Hepatic stellate cell (primary cell): ENCODE measurements at places on chromosomes 3 and 15.
A peak's percentile ranks its signal among the peaks of the same experiment; 100 is the strongest.

DNA sequence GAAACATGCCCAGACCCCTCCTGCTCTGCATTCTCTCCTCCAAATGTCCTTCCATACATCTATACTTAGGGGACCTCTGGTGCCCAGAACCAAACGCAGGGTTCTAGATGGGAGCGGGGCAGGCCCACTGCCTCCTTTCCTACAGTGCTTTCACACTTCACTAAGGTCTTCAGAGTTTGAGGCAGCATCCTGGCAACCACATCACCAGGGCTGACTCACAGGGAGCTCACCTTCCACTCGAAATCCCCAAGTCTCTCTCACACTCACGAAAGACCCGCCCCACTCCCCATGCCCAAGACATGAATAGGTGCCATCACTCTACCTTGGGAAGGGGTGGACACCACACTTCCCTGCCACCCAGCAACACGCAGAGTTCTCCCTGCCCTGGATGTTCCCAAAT lies 18.9 kb downstream of the HOMER2 start:
- DNase-seq, result no peak

- peak; percentile 45 for DNase-seq
Measured at GRCh38 chr15:31216215-31216911, 110.3 kb upstream of the KLF13 start.

GRCh38 chr3:131218196-131218595 lies 163.4 kb upstream of the NUDT16 start:
- DNase-seq, result no peak

DNA sequence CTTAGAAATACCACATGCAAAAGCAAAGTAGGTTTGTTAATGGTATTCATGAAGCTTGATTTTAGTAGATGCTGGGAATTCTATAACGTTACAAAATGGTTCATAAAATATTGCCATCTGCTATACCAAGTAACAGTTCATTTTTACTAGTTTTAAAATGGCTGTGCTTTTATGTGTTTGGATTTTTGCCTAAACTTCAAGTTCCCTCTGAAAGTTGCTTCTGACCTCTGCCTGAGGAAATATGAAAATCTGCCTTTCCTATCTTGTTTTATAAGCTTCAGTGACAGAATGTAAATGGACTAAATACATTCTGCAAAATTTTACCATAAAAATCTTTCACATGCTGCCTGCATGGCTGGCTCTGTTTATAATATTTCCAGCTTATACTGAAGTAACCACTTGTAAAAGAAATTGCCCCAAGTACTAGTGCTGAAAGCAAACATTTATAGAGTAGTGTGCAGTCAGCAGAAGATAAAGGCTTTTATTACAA lies 560.7 kb upstream of the ROBO2 start:
- DNase-seq, result no peak

DNA sequence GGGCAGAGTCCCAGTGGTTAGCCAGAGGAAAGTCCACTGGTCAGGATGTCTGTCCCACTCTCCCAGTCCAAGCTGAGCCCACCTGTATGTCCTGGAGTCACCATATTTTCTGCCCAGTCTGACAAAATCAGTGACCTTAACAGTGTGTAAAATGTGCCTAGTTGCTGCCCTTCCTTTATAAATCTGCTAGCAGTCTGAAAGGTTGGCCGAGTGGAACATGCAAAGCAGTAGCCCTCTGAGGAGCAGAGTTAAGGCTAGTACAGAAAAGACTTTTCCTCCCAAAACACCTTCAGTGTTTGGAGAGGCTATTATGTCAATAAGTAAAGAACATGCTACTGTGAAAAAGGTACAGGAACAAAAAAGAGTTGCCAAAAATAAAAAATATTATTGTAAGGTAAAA lies 15.3 kb downstream of the TTC21A start:
- DNase-seq, result no peak

DNA sequence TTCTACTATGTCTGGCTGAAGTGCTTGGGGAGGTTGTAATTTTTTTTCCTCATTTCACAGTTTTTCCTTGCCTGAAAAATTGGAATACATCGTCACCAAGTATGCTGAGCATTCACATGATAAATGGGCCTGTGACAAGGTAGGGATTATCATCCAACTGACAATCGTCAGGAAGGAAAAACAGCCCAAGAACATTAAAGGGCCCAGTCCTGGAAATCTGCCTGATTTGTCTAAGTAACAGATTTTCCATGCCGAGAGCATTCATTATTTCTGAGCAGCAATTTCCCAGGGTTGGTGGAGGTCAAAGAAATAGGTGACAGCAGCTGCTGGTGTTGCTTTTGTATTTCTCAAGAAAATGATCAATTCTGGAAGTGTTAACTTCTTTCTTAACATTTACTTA lies 226.0 kb upstream of the CHRM5 start:
- no peak for DNase-seq

DNA sequence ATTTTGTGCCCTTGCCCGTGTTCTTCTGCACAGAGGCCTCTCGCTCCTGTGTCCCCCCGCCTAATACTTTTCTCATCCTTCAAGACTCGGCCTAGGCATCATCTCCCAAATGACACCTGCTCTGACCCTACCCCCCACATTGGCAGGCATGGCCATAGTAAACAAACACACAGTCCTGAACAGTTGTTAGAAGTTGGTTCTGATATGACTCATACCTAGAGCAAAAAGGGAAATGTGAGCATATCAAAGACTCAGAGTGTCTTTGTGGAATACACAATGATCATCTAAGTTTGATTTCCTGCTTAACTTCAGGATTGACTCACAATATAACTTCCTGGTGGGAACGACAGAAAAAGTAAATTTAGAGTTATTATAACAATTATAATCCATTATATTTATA lies 120.5 kb downstream of the POLR2M start:
- no peak for DNase-seq

DNA sequence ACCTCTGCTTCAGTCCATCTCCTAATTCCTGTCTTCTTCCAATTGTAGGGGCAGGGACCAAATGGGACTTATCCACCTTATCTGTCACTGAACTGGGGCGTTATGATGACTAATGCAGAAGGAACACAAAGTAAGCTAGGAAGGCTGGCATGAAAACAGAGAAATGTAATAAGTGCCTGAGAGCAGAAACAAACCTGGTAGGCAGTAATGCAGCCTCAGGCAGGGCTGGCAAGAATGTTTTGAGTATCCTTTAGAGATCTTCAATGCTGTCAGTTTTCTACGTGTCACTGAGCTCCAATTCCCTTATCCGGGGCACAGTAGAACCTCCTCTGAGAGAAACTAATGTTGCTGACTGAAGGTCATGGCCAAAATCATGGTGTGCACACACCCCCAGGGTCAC lies 246.2 kb upstream of the TBL1XR1 start:
- no peak for DNase-seq

DNA sequence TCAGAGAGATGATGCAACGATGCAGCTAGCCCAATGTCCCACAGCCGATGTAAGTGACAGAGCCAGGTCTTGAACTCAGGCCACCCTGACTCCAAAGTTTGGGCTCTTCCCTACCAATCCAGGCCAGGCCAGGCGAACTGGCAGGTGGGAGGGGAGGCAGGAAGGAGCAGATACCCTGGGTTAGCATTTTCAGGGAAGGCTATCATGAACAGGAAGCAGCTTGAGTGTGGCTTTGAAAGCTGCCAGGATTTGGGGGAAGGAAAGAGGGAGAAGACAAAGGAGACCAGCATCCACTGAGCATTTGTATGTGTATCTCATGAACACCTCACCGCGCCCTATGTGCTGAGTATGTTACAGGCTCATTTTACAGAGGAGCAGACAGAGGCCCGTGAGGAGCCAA lies 38.8 kb downstream of the LMCD1 start:
- no peak for DNase-seq

- DNase-seq, result peak; percentile 30
Measured at GRCh38 chr3:171974986-171975837, 64.2 kb upstream of the FNDC3B start.

DNA sequence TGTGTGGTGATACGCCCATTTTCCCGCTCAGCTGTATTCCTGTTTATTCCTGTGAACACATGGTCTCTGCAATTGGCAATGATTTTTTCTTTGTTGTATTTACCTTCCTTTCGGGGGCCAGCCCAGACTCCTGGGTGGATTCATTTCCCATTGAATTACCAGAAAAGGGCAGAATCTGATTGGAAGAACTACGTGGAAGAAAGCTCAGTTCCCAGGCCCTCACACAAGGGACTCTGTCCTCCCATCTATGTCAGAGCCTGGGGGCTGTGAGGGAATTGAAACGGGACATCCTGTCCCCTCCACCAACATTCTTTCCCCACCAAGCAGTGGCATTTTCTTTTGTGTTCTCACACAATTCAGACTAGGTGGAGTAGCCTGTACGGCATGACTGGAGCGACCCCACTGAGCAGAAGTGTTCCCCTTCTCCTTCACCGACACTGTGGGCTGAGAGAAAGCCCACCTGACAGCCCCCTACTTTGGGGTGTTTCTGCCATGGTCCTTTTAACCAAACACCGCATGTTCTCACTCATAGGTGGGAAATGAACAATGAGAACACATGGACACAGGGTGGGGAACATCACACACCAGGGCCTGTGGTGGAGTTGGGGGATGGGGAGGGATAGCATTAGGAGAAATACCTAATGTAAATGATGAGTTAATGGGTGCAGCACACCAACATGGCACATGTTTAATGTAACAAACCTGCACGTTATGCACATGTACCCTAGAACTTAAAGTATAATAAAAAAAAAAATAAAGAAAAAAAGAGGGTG lies 32.1 kb upstream of the RFTN1 start:
- DNase-seq, result no peak

DNA sequence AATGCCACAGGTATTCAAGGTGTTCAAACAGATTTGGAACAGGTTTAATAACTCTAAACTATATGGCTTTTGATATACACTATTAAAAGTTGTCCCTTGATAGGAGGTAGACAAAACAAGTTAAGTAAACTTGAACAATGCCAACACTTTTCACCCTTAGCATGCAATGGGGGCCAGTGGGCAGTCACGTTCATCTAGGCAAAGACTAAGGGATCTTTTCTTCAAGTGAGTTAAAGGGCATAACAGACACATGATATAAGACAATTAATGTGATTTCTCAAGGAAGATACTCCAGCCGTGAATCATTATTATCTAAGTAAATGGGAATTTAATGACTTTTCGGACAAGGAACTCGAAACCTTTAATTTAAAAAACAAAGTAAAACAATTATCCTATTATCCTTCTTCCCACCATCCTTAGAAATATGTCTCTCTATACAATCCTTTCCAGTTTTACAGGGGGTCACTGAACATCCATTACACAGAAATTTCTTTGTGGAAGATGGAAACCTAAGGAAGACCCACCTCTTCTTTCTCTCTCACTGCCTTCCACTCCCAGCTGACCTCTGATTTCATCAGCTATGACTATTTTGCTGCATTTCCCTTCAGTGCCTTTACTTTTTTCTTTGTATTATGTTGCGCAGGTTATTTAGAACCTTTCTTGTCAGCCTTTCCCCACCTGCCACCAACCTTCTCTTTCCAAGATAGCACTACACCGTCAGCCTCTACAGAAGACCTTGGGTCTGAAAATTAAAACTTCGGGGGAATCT lies 1.5 kb downstream of the CLDN1 start:
- DNase-seq, result no peak

- peak; percentile 3 for DNase-seq
Measured at GRCh38 chr3:190811775-190812480, 50.6 kb downstream of the GMNC start.

GRCh38 chr3:170331143-170331542 lies 26.4 kb upstream of the SKIL start:
- DNase-seq, result no peak

- no peak for DNase-seq
Measured at GRCh38 chr3:148149556-148149955, 548.1 kb upstream of the AGTR1 start.

GRCh38 chr15:69476704-69477473 lies 24.3 kb downstream of the RPLP1 start:
- no peak for DNase-seq

GRCh38 chr3:189513281-189514117 lies 117.7 kb upstream of the TP63 start:
- DNase-seq, result no peak

DNA sequence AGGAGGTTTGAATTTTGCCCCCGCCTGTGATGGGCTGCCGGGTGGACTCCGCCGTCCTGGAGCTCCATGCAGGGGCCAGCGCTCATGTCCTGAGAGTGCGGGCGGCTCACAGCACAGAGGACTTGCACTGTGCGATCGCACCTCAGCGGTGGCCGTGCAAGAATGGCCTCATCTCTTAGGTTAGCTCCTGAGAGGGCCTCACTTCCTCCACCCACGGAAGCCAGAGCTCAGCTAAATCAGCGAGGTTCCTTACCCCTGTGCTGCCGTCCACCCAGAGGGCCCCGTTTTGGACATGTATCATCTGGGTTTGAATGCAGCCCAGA lies 72.0 kb upstream of the PCSK6 start:
- DNase-seq, result no peak

DNA sequence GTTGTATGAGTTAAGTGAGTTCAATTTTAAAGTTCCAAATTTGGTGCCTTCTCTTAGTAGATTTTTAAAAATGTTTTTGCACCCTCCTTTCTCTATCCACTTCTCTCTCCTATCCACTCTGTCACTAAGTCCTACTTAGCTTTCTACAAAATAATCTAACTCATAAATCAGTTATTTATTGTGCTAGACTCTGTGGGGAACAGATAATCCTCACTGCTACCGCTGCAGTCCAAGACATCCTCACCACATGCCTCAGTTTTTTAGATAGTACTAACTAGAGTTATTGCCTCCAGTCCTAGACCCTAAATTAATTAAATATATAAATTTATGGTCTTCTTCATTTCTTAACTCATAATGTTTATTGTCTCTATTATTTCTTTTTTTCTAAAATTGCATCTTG lies 576.3 kb downstream of the GRM7 start:
- no peak for DNase-seq

DNA sequence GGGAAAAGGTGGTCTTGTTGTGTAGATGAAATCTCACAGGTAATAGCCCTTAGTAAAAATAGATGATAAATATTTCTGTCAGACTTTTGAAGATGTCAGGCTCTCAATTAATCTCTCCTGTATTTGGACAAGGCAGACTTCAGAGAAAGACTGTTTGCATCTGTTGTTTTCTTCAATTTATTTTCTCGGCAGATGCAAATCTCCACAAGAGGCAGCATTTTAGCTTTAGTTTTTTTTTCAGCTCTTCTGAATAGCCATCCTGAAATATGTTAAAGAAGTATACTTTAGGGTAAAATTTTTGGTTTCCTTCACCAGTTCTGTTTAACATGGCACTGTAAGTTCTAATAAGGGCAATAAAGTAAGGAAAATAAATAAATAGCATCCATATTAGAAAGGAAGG lies 685.1 kb downstream of the SI start:
- no peak for DNase-seq

DNA sequence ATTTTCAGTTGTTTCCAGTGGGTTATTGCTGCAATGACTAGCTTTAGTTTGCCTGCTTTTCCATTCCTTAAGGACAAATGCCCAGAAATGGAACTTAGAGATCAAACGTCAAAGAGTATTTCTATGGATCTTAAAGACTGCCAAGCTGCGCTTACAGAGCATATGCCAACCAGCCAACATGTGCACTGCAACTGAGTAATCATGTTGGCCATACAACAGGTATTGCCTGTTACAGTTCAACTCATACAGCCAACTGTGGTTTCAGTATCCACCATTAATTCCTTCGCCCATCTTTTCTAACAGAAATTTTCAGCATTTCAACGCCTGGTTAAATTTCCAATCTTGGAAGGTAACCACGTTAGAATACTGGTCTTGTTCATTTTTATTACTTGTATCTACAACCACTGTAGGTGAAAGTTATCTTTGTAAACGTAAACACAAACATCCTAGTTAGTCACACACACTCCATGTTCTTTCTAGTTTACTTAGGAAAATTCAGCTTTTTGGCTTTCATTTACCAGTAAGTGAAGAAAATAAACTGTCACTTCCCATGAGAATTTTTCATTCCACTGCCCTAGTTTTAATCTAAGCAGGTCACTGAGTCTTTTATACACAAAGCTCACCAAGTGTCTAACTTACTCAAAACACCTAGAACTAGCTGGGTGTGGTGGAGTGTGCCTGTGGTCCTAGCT lies 3.9 kb downstream of the RPL32 start:
- DNase-seq, result no peak
